Activated T-helper 17 cell treated with anti-CD3 and anti-CD28 coated beads, Interleukin-2, amount 50 U/mL, for 72 hours (primary cell): ENCODE measurements at places on chromosomes 16 and 17. TPM values are rescaled to one million over a fixed set of nuclear protein-coding genes. Genes with fewer than 3 reads are reported as not detected.

GRCh38 chr17:50057521-50057991 lies 1.6 kb downstream of the ITGA3 start:
- no peak for ATAC-seq

DNA sequence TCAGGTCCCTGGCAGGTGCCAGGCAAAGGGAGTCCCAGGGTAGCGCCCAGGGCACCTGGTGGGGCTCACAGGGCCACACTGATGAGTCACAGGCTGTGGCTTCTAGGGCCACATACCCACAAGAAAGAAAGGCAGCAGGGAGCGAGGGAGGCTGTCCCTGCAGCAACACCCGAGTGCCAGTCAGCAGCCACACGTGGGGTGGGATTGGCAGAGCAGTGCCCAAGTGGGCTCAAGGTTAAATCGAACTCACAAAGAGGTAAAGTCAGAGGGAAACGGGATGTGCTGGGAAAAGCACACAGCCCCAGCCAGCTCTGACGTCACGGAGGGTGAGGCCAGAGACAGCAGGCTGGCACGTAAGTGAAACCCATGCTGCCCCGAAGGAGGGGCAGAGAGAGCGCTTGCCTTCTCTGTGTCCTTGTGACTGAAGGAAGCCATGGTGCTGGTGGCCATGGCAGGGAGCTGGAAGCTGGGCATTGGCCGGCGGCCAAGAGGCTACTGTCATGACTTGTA lies 33.8 kb downstream of the FA2H start:
- ATAC-seq, result no peak

GRCh38 chr17:34095106-34095505 lies 160.0 kb upstream of the CCL2 start:
- ATAC-seq, result no peak

DNA sequence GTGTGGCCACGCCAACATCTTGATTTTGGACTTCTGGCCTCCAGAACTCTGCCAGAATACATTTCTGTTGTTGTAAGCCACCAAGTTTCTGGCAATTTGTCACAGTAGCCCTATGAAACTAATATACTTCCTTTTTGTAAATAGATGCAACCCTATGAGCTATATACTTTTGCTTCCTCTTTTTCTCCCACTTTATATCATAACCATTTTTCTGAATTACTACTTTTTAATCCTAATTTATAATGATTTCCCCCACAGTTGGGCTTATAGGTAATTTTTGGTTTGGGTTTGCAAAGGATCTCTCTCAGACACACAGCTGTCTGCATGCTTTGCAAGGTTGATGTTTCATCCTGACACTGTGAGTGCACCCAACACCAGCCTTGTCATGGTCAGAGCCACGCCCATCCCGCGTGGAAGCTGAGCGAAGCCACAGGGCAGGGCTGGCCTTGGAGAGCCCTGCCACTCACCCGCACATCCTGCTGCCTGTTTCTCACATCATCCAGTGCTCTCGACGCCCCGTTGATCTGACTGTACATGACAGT lies 5.8 kb downstream of the TRIM25 start:
- peak; percentile 76 for ATAC-seq

DNA sequence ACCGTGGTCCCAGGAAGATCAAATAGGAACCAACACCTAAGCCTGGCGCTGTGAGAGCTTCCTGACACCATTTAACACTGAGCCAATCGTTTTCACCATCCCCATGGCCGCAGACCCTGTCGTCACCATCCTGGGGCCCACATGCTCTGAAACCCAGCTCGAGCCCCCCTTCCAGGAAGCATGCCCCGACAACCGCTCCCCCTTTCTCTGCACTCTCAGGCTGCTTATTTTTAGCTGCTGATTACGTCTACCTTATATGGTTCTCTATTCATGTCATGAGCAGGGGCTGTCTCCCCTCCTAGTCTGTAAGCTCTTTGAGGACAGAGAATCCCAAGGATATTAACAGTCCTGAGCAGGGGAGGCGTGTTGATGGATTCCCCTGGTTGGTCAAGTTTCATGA lies 10.5 kb downstream of the SRL start:
- no peak for ATAC-seq

DNA sequence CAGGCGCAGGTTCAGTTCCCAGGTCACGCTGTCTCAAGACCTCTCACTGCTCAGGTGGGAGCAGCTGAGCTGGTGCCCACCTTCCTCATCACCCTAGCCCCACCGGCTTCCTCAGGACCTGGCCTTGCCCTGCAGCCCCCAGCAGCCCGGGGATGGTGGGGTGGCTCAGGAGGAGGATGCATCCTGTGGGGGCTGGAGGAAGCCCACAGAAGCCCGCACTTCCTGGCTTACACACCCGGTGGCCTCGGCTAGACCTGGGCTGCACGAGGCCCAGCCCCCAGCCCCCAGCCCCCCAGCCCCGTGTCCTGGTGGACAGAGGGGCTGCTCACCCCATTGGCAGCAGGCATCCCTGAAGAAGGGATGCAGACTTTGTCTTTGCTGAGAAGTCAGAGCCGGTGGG lies 43.4 kb downstream of the BAHCC1 start:
- ATAC-seq, result no peak

DNA sequence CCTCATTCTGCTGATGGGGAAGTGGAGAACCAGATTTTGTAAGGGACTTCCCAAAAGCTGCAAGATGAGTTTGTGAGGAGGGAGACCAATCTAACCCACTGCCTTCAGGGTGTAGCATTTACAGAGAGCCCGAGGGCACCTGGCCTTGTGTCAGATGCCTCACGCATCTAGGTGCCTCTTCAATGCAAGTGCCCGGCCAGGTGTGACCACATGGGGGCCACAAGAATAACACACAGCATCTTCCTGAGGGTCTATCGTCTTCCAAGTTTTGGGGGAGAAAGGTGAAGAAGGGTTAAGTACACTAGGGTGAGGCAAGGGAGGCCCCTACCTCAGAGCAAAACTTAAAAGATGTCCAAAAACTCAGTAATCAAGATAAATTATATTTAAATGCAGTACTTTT lies 401.7 kb upstream of the CDH5 start:
- no peak for ATAC-seq

GRCh38 chr16:56965149-56966092 lies 3.7 kb downstream of the CETP start:
- ATAC-seq, result peak; percentile 38

DNA sequence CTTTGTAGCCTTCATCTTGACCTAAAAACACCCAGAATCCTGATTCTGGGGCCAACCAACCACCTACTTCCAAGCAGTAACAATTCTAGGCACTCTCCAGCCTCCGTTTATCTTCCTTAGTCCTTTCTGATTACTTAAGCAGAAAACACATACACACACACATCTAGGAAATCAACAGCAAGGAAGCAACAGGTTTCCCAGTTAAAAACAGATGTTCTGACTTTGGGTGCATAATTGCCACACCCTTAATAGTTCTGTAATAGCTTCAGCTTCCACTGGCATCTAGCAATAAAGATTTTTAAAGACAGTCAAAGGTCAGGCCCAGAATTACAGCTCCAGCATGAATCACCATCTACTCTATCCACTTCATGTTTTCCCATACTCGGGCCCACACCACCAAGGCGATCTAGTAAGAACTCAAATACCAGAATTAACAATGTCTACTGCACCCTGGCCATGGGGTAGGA lies 2.6 kb downstream of the ARHGAP17 start:
- ATAC-seq, result no peak

GRCh38 chr17:56936697-56937322 lies 23.0 kb upstream of the TRIM25 start:
- no peak for ATAC-seq

DNA sequence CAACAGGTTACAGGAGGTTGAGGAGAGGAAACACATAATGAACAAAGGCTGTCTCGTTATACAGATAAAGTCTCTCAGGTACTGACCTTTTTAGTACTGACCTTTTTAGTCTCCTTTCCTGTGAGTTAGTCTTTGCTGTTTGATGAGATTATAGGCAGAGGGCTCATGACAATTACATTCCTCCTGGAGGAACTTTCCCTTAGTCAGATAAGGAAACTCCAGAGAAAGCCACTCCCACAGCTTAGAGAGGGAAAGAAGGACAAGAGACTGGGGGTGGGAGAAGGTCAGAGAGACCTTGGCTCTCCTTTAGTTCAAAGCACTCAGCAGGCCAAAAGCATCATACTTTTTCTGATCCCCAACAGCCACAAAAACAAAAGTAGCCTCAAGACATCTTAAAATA lies 15.3 kb upstream of the PSMD7 start:
- no peak for ATAC-seq

GRCh38 chr16:87615621-87616041 lies 13.3 kb downstream of the JPH3 start:
- no peak for ATAC-seq

DNA sequence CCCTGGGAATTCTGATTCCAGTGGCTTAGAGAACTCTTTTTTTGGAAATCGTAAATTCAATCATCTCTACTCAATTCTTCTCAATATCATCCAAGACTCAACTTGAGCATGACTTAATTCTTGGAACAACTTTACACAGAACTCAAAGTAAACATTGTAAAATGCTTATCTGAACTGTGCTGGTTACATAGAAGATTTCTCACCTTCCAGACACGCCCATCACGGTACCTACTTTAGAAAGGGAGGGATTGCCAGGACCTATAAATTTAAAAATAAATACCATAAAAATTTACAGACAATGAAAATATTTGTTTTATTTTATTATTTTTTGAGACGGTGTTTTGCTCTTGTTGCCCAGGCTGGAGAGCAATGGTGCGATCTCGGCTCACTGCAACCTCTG lies 26.5 kb downstream of the MAP1LC3B start:
- ATAC-seq, result no peak

MOSMO gene
- 14.2 TPM for total RNA-seq

SSTR5 gene
- total RNA-seq, result not detected

RNF157 gene
- 15.5 TPM for total RNA-seq

KCNJ12 gene
- 0.05 TPM for total RNA-seq
